ENCODE measurements at places on chromosomes 2 and 18. TPM values are rescaled to one million over a fixed set of nuclear protein-coding genes. Genes with fewer than 3 reads are reported as not detected.

The ANKRD53 gene
- total RNA-seq = 1.5 TPM

The STPG4 gene
- total RNA-seq = 0.20 TPM

The RPL31 gene
- 1,179 TPM for total RNA-seq

The CCDC74B gene
- total RNA-seq = 7.4 TPM
